ENCODE measurements at places on chromosomes 2 and 18.

DNA sequence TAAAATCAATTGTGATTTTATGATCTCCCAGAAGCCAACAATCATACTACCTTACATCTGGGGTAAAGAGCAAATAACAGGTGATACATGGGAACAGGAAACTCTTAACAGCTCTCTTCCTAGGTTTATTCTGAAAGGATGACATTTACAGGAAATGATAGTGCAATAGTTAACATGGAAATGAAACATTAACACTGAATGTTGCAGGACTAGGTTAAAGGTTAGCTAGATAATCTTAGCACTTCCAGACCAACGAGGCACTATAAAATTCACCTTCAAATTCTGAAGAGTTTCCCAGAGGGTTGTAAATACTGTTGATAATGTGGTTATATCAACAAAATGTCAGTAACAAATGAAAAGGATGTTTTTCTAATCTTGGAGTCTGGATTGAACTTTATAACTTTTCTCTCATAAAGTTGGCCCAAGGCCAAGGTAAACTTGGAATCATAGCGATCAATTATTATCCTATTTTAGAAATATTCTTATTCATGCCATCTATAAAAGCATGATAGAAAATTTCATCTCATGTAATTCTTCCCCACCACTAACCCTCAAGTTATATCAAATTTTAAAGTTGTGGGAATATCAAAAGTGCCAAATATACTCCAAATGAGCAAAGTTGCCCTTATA lies 32.9 kb upstream of the GCG start:
- no peak for DNase-seq

DNA sequence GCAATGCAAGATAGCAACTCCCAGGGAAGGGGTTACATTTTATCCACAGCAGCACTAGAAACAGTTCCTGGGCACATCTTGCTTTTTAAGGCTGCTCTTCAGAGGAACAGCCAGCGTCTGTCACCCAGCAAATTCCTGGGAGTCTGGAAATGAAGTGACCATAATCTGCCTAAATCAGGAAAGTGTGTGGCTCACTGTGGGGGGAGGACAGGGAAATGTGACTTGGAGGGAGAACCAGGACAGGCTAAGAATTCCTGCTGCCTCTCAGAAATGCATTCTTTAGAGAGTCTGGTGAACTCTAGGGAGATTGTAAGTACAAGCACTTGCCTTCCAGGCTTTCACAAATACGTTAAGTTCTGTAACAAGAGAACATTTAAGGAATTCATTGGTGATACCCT lies 364.3 kb upstream of the SPHKAP start:
- DNase-seq = no peak

- DNase-seq = no peak
Observed at GRCh38 chr2:151106805-151107506, 154.7 kb downstream of the RBM43 start.

- DNase-seq = no peak
Observed at GRCh38 chr2:69604026-69604678, 39.4 kb downstream of the AAK1 start.

- DNase-seq = no peak
Observed at GRCh38 chr2:11988691-11989353, 242.4 kb downstream of the LPIN1 start.

GRCh38 chr2:172535119-172535518 lies 20.8 kb upstream of the PDK1 start:
- DNase-seq = no peak

- no peak for DNase-seq
Observed at GRCh38 chr18:61917818-61918217, 25.0 kb upstream of the RNF152 start.

DNA sequence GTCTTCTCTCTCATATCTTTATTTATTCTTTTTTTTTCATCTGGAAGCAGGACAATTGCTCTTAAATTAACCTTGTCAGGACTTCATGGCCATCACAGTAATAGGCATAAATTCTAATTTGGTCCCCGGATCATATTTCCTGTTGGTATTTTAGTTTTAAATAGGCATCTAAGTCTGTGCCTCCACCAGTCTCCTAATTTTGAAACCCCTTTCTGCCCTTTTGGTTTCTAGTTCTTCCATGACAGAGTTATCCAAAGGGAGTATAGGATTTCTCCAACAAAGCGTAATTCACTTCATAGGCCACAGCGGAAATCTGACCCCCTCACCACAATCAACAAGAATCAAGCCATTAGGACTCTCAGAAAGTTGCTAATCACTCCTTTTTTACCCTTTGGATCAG lies 3.8 kb downstream of the EPHA4 start:
- no peak for DNase-seq

- no peak for DNase-seq
Observed at GRCh38 chr18:10322435-10322834, 132.0 kb upstream of the APCDD1 start.

GRCh38 chr18:72201032-72201431 lies 343.1 kb downstream of the CBLN2 start:
- no peak for DNase-seq

- no peak for DNase-seq
Observed at GRCh38 chr2:29776406-29776805, 145.0 kb downstream of the ALK start.

- no peak for DNase-seq
Observed at GRCh38 chr2:230434677-230435324, 18.8 kb downstream of the SP100 start.

DNA sequence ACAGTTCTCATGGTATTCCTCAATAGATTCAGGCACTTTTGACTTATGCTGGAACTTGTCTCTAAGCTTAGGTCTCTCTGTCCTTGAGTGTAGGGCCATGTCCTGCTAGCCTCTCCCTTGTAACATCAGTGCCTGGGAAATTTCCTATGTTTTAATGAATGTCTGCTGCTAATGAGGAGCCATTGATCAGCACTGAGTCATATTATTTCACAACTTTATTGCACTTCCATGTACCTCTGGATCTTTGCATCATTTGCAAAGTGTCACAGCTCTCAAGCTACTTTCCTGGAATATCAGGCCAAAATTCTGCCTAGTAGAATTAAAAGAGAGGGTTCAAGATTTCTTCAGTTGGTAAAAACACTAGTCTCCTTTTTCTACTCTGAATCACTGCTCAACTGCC lies 102.5 kb downstream of the GAREM1 start:
- no peak for DNase-seq

DNA sequence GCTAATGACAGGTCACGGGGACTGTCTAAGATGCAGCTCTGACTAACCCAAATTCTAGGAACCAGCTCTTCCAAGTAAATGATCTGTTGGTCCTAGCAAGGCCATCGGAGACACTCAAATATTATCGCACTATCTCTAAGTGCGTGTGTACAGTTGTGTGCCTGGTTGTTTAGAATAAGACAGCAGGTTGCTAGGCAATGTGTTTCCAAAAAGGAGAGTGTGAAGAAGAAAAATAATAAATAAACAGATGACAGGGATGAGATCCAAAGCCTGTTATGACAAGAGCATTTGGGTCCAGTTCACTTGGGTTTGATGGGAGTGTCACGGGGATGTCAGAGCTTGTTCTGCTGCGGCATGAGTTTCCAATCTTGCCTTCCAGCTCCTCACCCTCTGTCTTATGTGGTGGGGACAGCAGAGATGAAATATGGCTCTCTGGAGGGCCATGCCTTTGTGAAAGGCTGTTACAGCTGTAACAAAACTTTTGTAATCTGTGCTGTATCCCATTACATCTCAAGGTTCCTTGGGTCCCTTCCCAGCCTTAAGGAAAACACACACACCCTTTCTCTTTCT lies 127.5 kb upstream of the TNP1 start:
- DNase-seq = no peak

DNA sequence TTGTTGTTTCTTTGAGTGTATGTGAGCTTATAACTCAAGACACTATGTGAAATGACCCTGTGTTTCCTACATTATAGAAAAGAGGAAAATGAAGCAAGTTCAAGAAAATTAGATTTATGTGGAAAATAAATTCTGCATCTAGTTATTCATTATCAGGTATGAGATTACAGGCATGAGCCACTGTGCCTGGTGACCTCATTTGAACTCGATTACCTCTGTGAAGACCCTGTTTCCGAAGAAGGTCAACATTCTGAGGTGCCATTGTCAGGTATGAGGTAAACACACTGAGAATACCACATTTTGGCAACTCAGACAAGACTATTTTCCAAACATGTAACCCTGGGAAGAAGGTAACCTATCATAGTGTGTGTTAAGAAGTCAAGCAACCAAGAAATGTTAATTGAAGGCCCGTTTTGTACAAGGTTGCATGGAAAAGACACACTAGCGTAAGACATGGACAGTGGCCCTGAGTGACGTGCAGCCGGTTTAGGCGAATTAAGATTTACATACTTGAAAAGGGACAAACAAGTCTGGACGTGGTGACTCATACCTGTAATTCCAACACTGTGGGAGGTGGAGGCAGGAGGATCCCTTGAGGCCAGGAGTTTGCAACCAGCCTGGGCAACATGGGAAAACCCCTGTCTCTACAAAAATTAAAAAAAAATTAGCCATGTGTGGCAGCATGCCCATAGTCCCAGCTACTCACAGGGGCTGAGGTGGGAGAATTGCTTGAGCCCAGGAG lies 186.6 kb downstream of the NEDD4L start:
- no peak for DNase-seq

DNA sequence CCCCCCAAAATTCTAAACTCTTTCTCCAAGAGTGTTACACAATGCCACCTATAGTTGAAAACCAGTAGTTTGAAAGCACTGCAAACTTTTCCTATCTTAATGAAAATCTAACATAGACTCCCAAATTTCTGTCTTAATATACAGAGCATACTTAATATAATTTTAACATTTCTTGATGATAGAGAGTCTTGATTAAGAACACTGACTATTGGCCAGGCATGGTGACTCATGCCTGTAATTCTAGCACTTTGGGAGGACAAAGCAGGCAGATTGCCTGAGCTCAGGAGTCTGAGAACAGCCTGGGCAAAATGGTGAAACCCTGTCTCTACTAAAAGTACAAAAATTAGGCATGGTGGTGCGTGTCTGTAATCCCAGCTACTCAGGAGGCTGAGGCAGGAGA lies 34.2 kb downstream of the ASXL2 start:
- DNase-seq = peak; percentile 21

DNA sequence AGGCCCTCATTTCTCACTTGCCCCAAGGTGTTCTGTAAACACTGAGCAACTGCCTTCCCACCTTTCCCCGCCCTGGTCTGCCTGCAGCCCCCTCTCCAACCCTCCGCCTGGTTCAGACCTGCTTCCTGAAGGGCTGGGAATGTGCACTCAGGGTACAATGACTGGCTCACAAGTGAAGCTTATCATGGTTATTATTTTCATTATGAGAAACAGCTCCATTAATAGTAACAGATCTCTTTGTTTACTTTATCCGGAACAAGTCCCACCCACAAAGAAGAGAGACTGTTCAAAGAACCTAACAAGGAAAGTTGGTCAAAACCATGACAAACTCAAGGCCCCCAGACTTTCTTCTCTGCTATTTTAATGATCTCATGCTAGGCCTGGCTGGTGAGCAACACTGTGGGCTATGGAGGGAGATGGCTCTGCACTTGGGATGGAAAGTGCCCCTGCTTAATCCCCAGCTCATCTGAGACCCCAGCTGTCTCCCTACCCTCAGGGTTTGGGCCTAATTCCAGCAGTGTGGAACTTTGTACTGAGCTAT lies 36.7 kb downstream of the ARHGAP25 start:
- DNase-seq = no peak

DNA sequence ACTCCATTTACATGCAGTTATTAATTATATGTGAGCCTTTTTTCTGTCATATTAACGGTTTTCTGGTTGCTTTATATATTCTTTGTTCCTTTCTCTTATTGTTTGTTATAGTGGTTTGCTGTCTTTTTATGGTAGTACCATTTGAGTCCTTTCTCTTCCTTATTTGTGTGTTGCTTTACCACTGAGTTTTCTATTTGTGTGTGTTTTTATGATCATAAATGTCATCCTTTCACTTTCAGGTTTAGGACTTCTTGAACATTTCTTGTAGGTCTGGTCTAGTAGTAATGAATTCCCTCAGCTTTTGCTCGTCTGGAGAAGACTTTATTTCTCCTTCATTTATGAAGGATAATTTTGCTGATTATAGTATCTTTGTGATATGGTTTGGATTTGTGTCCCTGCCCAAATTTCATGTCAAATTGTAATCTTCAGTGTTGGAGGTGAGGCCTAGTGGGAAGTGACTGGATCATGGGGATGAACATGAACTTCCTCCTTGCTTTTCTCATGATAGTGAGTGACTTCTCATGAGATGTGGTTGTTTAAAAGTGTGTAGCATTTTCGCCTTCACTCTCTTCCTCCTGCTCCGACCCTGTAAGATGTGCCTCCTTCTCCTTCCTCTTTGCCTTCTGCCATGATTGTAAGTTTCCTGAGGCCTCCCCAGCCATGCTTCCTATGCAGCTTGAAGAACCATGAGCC lies 11.5 kb downstream of the GCC2 start:
- no peak for DNase-seq

GRCh38 chr2:41621563-41621962 lies 426.3 kb upstream of the PKDCC start:
- no peak for DNase-seq

DNA sequence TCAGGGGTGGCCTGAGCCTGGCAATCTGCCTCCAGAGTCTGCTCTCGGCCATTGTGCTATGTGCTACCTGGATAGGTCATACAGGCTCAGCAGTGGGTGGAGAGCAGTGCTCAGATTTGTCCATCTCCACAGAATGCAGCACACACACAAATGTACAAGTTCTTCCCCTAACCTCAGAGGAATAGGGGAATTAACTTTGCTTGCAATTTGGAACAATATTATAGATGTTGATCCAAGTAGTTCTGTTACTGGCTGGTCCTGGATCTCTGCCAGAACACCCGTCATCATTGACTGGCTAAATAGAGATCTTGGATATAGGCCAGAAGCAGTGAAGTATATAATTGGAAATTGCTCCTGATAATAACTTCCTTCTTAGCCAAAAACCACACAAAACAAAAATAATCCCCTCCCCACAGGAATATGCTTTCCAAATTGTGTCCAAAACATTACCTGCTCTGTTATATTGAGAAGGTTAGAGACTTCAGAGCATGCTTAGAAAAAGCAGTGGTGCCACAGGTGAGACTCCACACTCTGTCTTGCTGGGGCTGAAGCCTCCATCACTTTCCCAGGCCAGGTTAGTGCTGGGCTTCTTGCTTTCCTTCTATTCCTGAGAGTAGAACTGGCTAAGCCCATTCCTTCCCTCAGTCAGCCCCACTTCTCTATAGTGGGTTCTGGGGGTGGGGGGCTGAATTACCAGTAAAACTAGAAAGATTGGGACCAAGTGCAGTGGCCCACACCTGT lies 38.8 kb downstream of the NCAPH start:
- no peak for DNase-seq

DNA sequence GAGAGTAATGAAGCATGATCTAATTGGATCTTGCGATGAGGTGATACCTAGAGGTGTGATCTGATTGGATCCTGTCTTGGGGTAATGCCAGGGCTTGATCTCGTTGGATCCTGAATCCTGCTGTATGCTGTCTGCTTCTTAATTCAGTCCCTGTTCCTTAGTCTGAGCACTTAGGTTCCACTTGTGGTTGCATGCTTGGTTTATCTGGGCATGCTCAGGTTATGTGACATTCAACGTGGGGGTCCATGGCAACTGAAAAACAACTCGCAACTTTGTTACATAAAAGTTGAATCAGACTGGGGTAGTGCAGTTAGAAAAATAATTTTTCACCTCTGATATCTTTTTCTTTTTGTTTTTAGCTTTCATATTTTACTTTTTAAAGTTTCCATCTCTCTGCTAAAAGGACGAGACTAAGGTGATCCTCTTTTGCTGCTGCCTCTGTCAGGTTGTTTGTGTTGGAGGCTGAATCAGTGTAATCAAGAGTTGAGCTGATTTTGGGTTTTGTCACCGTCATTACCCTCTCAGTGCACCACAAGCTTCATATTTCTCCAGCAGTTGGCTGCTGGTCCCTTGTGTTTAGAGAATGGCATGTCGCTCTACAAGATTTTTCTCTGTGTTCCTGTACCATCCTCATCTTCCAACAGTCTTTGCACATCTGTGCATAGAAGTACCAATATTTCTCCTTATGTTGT lies 67.9 kb downstream of the NCOA1 start:
- no peak for DNase-seq
